ENCODE measurements at places on chromosomes 1 and 21.
A peak's percentile ranks its signal among the peaks of the same experiment; 100 is the strongest.

GRCh38 chr1:58774027-58774426 lies 9.8 kb downstream of the JUN start:
- no peak for DNase-seq

- no peak for DNase-seq
Observed at GRCh38 chr1:14977338-14977931, 176.1 kb upstream of the TMEM51 start.

DNA sequence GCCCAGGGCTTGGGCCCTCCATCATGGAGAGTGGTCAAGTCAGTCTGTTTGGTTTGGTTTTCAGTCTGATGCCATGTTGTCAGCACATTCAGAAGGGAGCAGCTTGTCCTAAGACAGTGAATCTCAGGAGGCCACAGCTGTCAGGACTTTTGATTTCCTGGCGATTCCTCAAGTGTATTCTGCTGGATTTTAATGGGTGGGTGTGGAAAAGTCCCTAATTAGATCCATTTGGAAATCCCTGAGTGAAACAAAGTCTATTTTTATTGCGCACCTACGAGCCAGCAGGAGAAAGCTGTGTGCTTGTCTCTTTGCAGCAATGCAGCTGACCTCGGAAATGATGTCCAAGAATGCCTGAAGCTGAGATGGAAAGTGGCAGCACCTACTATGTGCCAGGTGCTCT lies 21.6 kb upstream of the FHAD1 start:
- no peak for DNase-seq

DNA sequence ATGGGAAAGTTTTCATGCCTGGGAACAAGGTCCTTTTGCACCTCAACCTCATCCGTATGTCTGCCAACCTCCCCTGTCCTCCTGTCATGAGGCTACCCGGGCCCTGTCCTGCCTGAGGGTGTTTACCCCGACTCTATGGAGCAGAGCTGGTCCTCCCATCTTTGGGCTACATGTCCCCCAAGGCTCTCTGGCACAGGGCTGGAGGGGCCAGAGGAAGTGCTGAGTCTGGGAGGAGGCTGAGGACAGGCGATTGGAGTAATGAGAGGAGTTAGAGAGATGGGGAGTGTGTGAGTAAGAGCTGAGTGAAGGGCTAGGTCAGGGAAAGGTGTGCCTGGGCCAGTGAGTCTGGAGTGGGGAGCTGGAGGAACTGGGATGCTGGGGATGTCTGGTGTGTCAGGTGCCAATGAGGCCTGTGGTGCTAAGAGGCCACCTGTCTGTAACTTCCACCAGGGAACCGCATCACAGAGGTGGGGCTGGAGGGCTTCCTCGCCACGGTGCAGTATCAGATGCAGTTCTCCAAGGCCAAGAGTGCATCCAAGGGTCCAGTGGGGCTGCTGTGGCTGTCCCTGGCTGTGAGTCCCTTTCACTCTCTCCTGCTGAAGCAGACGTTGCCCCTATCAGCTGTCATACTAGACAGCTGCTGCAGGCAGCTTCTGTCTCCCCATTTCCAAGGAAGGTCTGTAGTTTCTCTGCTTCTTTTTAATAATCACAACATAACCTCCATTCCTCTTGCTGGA lies 11.7 kb downstream of the LRRC71 start:
- DNase-seq: no peak

DNA sequence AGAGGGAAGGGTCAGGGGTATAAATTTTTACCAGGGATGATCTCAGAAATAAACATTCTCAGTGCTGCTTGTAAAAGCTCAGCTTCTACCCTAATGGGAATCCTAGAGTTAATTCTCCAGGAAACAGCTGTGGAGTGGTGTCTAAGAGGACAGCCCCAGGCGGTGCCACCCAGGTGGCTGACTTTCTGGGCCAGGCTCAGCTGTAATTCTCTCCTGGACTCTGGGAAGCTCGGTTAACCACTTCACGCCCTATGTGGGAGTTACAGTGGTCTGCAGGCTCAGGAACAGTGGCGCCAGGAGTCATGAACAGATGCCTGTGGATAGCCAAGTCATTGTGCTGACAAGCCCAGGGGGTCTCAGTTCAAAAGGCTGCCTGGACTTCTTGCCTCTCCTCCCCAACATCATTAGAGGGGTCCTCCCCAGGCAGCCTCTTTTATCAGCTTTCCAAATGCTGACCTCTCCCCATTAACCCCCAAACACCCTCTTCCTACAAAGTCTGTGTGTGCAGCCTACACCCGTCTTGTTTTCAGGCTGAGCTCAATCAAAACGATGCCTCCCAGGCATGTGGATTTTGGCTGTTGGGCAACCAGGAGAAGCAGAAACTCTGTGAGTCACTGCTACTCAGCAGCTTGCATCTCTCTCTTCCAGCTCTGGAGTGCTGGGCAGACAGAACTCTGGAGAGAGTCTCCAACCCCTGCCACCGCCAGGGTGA lies 1.2 kb downstream of the HHIPL2 start:
- peak; percentile 81 for DNase-seq

- no peak for DNase-seq
Observed at GRCh38 chr1:156933136-156933535, 12.7 kb downstream of the LRRC71 start.

DNA sequence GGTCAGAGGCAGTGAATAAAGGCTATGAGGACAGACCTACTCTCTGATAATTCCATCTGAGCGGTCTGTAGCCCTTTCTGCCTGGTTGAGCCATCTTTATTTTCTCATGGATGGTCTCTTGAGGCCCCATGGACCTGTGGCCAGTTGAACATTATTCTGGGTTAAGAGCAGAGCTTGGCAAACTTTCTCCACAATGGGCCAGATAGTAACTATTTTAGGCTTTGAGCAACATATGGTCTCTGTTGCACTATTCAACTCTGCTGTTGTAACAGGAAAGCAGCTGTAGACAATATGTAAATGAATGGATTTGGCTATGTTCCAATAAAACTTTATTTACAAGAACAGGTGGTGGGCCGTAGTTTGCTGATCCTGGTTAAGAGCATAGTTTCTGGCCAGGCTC lies 62.7 kb downstream of the KAZN start:
- DNase-seq: no peak

- no peak for DNase-seq
Observed at GRCh38 chr1:157472959-157473358, 79.4 kb downstream of the FCRL5 start.

GRCh38 chr1:160779626-160780397 lies 16.2 kb upstream of the LY9 start:
- DNase-seq: peak; percentile 23

- no peak for DNase-seq
Observed at GRCh38 chr1:34263406-34263805, 86.7 kb downstream of the C1orf94 start.

All from NCI-H226 (cell line).